Cardiac muscle cell (in vitro differentiated cells and primary cell): ENCODE measurements at places on chromosomes 16 and 17. TPM values are rescaled to one million over a fixed set of nuclear protein-coding genes. Genes with fewer than 3 reads are reported as not detected.

Gene BAHCC1
- total RNA-seq: 27.1 and 47.3 TPM in 2 replicates

Gene KRTAP4-9
- not detected in 2 replicates for total RNA-seq

Gene GSG1L2
- not detected in 2 replicates for total RNA-seq

Gene C17orf50
- total RNA-seq: 0.21 and 0.74 TPM in 2 replicates

Gene CACNA1G
- 29.7 and 46.1 TPM in 2 replicates for total RNA-seq

GRCh38 chr16:1778200-1779179 lies 3.9 kb downstream of the SPSB3 start:
- H3K27ac ChIP-seq: no peak overlapping the region
- DNase-seq: no peak

DNA sequence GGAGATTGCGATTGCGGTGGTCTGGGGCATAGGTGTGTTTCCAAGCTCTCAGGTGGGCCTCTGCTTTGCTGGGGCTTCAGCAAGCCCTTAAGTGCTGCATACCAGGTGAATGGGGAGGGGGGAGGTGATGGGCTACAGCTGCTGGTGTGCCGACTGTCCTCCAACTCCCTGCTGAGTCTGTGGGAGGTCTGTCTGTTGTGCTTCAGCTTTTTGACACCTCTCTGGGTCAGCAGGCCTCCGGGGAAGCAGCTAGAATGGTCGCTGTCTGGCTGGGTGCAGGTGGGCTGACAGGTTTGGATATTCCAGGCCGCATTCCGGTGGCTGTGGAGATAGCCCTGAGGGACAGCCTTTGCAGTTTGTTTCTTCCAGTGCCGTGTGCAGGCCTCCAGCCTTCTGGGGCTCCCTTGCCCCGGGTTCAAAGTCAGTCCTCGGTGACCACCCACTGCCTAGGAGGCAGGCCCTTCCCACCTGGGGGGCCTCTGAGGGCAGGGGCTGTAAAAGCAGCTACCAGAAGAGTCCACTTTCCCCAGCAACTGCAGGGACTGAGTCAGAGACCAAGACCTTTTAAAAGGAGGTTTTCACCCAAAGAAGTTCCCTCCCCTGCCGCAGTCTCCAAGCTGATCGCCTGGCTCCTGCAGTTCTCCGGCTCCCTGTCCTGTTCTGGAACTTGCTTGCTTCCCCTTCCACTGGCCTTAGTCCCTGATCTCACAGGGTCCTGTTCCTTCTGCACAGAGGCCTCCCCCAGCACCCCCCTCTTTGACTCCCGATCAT lies 2.0 kb upstream of the TTYH2 start:
- H3K4me1 ChIP-seq: peaks cover 17% of the 10 kb centered on the region
- peak overlapping the region; percentile 38 for H3K27ac ChIP-seq
- H3K27me3 ChIP-seq: no peaks in the 10 kb centered on the region
- peaks cover 11% of the 10 kb centered on the region for H3K36me3 ChIP-seq
- H3K4me3 ChIP-seq: no peak overlapping the region

DNA sequence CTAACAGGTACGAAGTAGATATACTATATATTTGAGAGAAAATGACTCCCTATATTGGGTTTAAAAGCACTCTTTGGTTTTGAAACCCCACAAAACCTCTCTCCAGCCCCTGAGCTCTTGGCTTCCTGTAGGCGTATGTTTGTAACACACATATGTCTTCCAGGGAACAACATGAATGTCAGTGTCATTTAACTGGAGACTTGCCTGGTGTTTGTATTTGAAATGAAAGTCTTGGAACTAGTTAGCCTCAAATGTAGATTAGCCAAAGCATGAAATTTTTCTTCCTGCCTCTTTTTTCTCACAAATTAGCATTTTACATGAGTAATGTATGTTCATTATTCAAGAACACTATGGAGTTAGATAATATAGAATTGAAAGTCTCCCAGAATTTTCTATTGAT lies 411.8 kb upstream of the ASIC2 start:
- DNase-seq: no peak
- H3K27me3 ChIP-seq: peaks cover 2% of the 10 kb centered on the region
- H3K36me3 ChIP-seq: no peaks in the 10 kb centered on the region
- no peak overlapping the region for H3K27ac ChIP-seq

- H3K27ac ChIP-seq: no peak overlapping the region
- no peak for DNase-seq
- peaks cover 9% of the 10 kb centered on the region for H3K36me3 ChIP-seq
- H3K4me1 ChIP-seq: peaks cover 24% of the 10 kb centered on the region
- no peaks in the 10 kb centered on the region for H3K27me3 ChIP-seq
- H3K4me3 ChIP-seq: peak overlapping the region; percentile 77
These were observed 1.1 kb downstream of the CRAMP1 start for GRCh38 chr16:1613211-1613622.

- no peaks in the 10 kb centered on the region for H3K4me1 ChIP-seq
- H3K27ac ChIP-seq: no peak overlapping the region
These were observed 410.9 kb upstream of the SOX9 start for GRCh38 chr17:71709946-71710345.

GRCh38 chr16:82841108-82841507 lies 214.3 kb downstream of the CDH13 start:
- no peaks in the 10 kb centered on the region for H3K27me3 ChIP-seq
- no peak overlapping the region for H3K27ac ChIP-seq
- H3K4me3 ChIP-seq: no peak overlapping the region
- no peak for DNase-seq
